ENCODE measurements at places on chromosomes 3 and 15.

DNA sequence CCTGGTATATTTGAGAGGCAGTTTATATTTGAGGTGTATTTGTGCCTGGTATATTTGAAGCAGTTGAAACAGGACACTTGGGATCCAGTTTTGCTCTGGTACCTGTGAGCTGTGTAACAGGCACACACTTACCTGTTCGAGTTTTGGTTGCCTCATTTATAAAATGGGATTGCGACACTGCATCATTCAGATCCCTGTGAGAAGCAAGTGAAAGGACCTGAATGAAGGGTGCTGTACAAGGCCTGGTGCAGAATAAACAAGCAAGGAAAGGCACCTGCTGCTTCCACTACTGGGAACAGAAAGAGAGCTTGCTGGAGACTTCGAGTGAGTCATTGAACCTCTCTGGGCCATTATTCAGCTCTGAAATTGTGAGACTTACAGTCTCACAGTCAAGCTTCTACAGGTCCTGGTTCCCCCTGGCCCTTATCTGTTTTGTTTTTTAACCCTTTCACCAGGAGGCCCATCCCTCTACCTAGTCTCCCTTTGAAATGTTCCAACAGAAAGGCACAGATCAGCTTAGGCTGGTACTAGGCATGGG, 11.5 kb downstream of the FETUB start:
- no peak for DNase-seq

DNA sequence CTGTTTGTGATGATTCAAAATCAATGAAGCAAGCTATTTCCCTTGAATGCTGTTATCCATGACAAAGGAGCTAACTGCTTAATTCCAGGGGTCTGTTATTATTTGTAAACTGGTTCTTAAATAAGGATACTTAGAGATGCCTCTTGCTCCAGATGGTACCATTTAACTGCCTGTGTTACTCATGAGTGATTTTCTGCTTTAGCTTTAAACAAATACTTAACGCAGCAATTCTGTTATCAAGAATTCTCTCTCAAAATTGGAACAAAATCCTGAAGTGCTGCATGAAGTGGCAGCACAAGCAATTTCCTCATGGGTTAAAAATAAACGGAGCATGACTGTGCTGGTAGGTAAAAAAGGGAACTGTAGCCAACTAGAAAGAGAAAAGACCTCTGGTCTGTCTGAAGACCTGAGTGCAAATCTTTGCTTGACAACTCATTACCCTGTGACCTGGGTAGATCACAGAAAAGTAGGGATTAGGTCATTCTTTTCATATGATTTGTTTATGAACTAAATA, 62.5 kb upstream of the GBE1 start:
- DNase-seq = no peak

DNA sequence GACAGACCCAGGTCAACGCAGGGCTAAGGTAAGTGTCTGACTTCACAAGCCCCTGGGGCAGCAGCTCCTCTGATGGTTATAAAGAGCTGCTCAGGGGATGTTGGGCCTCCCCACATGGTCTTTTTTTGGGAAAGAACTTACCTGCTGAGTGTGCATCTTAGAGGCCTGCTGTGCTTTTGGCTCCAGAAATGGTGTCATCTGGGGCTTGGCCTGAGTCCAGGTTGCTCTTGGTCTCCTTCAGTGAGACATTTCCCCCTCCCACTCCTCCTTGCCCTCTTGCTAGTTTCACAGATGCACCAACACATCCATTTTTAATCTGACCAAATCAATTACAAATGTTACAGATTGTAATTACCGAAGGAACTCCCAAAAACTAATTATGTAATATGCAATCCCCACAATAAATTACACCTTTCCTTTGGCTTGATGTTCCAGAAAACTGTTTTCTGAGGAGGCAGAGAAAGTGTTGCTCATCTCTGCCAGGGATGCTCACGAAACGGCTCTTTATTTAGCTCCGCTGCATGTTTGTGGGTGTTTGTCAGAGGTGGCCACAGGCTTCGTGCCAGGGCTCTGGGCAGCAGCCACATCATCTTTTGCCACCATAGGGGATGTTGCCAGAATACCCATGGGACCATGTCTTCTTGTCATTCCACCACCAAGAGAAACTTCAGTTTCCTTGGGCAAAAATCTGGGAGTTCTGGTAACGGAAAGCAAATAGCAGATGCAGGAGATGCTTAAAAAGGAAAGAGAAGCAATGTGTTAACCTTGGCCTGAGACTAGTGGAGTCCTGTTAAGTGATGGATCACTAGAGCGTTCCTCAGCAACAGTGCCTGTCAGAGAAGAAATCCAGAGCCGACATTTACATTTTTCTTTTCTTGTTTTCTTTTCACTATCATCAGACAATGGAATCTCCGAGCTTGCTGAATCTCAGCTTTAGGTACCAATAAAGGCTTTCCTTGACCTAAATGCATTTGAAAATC, 799.9 kb downstream of the AGBL1 start:
- no peak for DNase-seq

DNA sequence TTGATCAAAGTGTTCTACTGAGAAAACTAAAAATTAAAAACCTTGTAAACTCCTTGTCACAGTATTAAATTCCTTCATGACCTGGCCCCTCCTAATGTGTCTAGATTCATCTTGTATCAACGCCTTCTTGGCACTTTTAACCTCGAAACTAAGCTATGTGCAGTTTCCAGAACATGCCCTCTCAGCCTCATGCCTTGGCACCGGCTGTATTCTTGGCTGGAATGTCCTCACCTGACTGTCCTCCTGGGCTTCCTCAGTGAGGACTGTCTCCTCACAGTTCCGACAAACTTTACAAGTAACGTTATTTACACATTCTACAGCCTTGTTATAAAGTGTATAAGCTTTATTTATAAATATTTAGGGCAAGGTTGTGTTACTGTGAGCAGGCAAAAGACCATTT, 196.5 kb upstream of the SLC2A2 start:
- no peak for DNase-seq

GRCh38 chr3:4805662-4806061, 173.6 kb upstream of the BHLHE40 start:
- DNase-seq = no peak

DNA sequence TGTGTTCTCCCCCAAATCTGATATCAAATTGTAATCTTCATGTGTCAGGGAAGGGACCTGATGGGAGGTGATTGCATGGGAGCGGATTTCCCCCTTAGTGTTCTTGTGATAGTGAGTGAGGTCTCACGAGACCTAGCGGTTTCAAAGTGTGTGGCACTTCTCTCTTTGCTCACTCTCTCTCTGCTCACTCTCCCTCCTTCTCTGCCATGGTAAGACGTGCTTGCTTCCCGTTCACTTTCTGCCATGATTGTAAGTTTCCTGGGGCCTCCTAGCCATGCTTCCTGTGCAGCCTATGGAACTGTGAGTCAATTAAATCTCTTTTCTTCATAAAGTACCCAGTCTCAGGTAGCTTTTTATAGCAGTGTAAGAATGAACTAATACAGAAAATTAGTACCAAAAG, 30.6 kb upstream of the OR5H6 start:
- DNase-seq = no peak

- no peak for DNase-seq
Measured at GRCh38 chr3:73461547-73461946, 163.2 kb downstream of the PDZRN3 start.

GRCh38 chr3:25293736-25294135, 134.3 kb upstream of the RARB start:
- DNase-seq = no peak

Data from stimulated activated CD4-positive, alpha-beta T cell treated with anti-CD3 and anti-CD28 coated beads, Interleukin-15, amount 100 ng/mL, for 1 hour (primary cell).